HTR-8/SVneo (cell line): ENCODE measurements at places on chromosomes 1 and 21.

- no peak for DNase-seq
These were observed 57.9 kb downstream of the OVGP1 start for GRCh38 chr1:111369645-111370044.

GRCh38 chr1:236809148-236809547 lies 14.1 kb downstream of the MTR start:
- no peak for DNase-seq

DNA sequence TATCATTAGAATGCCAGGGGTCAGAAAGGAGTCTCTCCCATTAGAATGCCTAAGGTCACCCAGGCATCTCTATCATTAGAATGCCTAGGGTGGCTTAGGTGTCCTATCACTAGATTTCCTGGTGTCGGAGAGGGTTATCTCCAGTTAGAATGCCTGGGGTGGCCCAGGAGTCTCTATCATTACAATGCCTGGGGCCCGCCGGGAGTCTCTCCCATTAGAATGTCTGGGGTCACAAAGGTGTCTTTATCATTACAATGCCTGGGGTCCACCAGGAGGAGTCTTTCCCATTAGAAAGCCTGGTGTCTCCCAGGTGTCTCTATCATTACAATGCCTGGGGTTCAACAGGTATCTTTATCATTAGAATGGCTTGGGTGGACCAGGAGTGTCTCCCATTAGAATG lies 56.2 kb downstream of the RNF187 start:
- no peak for DNase-seq

DNA sequence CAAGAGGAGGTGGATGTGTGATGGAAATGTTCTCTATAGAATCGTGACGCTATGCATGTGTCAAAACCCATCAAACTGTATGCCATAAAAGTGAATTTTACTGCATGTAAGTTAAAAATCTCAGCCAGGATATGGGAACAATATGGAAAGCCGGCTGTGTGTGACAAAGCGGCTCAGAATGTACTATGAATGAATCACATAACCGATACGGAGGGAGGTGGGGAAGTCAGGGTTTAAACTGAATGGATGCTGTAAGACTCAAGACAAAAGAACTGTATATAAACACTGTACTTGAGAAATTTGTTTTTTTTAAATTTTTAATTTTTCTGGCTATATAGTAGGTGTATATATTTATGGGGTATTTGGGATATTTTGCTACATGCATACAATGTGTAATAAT lies 111.6 kb upstream of the PDE4B start:
- peak; percentile 5 for DNase-seq

GRCh38 chr1:83060221-83060620 lies 938.7 kb downstream of the TTLL7 start:
- DNase-seq: no peak

- DNase-seq: no peak
These were observed 26.8 kb upstream of the EPHA8 start for GRCh38 chr1:22536506-22536905.

GRCh38 chr1:214469290-214469689 lies 82.1 kb downstream of the PTPN14 start:
- no peak for DNase-seq

DNA sequence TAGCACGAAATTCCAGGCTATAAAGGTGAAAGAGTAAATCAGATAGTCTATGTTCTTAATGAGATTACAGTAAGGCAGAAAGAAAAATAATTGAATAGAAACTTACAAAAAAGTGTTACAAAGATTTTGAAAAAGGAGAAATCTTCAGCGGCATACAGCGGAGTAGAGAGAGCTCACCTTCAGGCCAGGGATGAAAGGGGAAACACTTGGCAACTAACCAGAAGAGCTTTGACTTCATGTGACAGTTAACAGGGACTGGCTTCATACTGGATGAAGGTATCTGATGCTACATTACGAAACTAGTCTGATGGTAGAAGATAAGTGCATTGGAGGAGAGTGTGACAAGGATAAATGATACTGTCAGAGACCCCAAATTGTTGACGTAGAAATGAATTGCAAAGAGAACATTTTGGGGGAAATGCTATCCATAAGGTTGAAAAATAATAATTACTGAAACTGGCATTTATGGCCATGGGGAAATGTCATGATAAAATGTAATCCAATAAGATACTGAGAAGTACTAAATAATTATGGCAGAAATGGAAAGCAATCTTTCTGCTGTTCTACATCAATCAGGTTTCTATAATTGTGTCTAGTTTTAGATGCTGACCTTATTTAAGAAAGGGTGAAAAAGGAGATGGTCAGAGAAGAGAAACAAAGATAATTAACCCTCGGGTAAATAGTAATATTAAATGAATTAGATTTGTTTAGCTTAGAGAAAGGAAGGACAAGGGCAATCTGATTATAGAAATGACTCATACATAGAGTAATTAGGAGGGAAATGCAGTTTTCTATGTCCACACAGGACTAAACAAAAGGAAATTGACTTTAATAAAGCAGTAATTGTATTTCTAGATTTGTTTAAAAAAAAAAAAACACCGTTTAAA lies 808.7 kb downstream of the NCAM2 start:
- no peak for DNase-seq

- no peak for DNase-seq
These were observed 226.1 kb downstream of the DNAH14 start for GRCh38 chr1:225155555-225155954.

GRCh38 chr1:204136814-204137213 lies 15.0 kb downstream of the ETNK2 start:
- no peak for DNase-seq

GRCh38 chr1:58649555-58649954 lies 50.3 kb downstream of the MYSM1 start:
- DNase-seq: no peak

DNA sequence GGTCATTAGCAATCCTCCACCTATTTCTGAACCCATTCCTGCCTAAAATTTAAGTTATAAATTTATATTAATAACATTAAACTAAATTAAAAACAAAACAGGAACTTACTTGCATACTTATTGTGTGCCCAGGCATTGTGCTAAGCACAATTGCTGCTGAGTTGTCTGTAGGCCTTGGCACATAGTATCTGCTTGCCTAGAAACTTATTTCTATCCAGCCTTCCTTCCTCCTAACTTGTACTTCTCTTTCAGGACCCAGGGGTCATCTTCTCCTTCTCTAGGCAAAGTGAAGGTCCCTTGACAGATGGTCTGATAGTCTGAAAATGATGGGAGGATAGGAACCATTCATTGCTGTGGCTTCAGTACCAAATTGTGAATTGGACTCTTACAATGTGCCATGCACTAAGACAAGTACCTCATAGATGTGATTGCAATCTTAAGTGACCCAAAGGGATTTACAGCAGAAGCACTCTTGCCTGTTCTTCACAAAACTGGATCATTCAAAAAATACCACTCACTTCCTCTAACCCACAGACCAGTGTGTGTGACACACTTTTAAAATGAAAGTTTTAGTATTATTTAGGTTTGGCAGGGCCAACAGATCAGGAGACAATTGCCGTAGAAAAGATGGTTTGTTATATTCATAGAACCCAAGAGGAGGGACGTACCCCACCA lies 10.3 kb upstream of the CD101 start:
- DNase-seq: no peak

DNA sequence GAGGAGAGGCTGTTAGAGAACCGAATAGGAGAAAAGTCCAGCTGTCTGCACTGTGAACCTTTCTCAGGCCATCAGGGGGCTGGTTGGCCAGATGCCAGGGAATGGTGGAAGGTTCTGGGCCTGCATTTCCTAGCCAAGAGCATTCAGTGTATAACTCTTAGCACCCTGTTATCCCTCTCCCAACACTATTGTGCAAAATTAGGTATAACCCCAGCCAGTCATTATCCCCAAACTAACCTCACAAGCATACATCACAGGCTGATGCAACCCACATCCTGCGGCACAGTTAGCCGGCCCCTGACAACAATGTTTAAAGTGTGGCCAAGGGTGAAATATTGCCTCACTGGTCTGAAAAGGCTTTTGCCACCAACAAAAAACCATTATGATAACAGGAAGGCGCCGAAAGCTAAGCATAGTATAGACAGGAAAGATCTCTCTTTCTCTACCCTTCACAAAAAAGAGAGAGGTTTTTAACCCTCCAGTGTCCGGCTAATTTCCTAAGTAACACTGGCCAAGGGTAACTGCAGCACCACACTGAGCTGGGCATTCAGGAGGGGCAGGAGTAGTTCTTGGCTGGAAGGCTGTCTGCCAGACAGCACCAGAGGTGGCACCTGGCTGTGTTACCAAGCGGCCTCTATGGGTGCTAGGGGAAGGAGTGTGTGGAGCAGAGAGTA lies 77.3 kb upstream of the BCAR3 start:
- DNase-seq: no peak

- peak; percentile 56 for DNase-seq
These were observed 48.0 kb upstream of the SLC19A1 start for GRCh38 chr21:45590246-45590725.

DNA sequence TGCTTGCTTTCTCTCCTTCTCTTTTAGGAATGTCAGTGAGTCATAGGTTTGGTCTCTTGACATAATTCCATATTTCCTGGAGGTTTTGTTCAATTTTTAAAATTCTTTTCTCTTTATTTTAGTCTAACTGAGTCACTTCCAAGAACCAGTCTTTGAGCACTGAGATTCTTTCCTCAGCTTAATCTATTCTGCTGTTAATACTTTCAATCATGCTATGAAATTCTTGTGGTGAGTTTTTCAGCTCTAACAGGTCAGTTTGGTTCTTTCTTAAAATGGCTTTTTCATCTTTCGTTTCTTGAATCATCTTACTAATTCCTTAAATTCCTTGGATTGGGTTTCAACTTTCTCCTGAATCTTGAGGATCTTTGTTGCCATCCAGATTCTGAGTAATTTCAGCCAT lies 321.0 kb downstream of the PTBP2 start:
- DNase-seq: no peak

DNA sequence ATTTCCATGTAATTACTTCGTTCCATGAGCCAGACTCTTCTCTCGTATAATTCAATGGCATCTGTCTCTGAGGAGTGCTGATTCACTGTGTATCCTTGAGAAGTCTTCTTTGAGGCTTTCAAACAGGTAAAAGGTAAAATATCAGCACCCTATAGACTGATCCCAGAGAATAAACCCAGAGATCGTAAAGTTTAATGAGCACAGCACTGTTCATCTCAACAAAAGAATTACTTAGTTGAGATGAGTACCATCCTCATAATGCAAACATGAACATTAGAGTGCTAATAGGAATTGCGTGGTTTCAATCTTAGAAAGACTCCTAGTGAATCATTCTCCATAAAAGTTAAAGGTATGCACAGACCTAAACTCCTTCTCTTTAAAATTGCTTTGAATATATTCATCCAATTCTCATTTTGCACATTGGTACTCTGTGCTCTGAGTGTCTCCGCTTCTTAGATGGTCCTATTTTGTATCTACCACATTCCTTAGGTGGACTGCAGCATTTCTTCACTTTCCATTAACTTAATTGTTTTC lies 97.2 kb downstream of the TBX15 start:
- DNase-seq: no peak

DNA sequence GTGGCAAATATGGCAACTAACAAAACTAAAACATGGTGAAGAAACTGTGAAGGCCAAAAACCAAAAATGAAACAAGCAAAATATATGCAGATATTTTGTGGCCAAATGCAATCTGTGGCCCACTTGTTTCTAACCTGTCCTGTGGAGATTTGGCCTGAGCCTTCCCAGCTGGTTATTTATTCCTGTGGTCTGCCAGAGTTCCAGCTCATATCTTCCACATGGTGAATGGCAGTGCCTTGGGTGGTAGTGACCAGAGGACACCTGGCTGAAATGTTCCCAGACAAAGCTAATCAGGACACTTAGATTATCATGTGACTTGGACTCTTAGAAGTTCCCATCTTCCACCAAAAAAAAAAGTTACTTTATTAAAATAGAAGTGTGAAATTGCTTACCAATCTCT lies 39.7 kb downstream of the RNASEL start:
- DNase-seq: no peak

- no peak for DNase-seq
These were observed 395.0 kb upstream of the USP24 start for GRCh38 chr1:55610203-55610602.

DNA sequence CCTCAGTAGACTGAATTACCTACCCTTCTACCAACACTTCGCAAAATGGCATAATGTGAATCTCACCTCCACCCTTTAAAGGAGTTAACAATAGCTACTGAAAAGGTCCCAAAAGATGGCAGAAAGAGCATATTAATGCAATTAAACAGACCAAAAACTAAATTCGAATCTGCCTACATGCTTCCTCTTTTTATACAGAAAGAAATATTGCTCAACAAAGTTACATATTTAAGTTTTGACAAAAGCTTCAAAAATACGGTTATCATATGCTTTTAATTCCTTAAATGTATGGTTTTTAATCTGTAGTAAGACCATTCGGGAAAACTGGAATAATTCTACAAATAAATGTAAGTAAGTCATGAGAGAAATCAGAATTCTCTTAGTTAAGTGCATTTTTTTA lies 2.2 kb downstream of the APP start:
- no peak for DNase-seq

DNA sequence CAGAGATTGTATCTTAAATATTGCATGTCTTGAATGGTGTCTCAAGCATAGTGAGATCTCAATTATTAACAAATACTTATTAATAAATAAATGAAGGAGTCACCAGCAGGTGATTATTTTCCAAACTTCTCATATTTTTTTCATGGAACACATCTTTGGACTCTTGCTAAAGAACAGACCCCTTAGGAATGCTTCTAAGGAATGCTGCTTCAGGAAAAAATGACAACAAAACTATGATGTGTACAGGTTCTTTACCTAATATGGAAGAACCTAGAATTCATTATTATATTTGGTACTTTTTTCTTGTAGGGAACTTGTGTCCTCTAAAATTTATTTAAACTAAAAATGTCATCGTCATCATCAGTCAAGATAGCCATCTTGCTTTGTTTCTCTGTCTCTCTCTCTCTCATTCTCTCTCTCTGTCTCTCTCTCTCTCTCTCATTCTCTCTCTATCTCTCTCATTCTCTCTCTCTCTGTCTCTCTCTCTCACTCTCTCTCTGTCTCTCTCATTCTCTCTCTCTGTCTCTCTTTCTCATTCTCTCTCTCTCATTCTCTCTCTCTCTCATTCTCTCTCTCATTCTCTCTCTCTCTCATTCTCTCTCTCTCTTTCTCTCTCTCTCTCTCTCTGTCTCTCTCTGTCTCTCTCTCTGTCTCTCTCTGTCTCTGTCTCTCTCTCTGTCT lies 63.0 kb upstream of the ETS2 start:
- DNase-seq: no peak

GRCh38 chr1:172239901-172240300 lies 180.6 kb upstream of the C1orf105 start:
- DNase-seq: no peak

- no peak for DNase-seq
These were observed 94.3 kb upstream of the MPC2 start for GRCh38 chr1:168031198-168031597.

- no peak for DNase-seq
These were observed 36.7 kb upstream of the DMBX1 start for GRCh38 chr1:46452931-46453325.

DNA sequence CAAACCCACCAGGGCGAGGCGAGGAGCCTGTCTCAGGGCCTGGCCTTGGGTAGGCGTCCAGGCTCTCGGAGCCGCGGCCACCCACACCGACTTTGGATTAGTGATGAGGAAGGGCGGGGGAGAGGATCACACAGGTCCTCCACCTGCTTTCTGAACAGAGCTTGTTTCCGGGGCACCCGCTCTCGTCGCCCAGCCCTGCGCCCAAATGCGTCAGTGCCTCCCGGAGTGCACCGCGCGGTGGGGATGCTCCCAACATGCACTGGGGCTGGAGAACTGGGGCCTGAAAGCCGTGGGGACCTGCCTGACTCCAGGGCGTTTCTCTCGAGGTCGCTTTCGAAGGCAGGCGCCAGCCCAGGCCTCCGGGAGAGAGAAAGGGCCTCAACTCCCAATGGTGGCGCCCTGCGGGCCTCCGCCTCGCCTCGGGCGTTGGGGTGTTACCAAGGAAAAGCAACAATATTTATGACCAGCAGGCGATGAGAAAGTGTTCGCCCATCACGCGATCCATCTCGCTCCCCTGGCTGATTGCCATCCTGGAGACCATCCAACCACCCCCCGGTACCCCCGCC lies 8.9 kb upstream of the LHX8 start:
- no peak for DNase-seq
